ENCODE measurements at places on chromosomes 4 and X. TPM values are rescaled to one million over a fixed set of nuclear protein-coding genes. Genes with fewer than 3 reads are reported as not detected.

DNA sequence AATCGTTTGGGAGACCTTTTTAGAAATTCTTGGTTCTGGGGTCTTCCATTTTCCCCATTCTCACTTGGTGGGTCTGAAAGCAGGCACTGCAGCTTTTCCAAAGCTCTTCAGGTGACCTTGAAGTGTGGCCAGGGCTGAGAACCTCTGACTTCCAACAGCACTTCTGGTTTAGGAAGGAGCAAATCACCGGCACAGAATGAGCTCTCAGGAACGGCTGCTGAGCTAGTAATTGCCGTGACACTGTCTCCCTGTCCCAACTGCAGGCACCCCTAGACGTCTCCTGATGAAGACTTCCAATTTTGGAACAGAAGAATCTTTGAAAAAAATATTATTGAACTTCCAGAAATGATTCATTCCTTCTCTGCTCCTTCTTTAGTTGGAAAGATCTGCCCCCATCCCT lies 31.3 kb downstream of the CD38 start:
- DNase-seq: no peak

DNA sequence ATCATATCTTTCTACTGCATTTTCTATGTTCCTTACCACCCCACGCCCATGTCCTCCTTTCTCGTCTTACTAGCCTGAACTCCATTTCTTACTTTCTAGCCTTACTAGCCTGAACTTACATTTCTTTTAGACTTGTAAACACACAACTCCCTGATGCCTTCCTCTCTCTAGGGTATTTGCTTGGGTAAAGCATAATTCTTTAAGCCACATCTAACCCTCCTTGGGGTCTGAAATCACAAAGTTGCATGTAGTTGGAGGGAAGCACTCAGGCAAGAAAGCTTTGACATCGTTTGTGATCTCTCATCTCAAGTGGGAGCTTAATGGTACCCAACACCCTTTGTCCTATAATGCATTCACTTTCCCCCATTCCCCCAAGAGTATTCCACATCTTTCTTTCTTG lies 124.4 kb downstream of the SPOCK3 start:
- DNase-seq: no peak

- no peak for DNase-seq
Observed at GRCh38 chr4:39085891-39086290, 23.9 kb downstream of the KLHL5 start.

GRCh38 chr4:41661442-41662076 lies 87.0 kb downstream of the PHOX2B start:
- peak; percentile 5 for DNase-seq

DNA sequence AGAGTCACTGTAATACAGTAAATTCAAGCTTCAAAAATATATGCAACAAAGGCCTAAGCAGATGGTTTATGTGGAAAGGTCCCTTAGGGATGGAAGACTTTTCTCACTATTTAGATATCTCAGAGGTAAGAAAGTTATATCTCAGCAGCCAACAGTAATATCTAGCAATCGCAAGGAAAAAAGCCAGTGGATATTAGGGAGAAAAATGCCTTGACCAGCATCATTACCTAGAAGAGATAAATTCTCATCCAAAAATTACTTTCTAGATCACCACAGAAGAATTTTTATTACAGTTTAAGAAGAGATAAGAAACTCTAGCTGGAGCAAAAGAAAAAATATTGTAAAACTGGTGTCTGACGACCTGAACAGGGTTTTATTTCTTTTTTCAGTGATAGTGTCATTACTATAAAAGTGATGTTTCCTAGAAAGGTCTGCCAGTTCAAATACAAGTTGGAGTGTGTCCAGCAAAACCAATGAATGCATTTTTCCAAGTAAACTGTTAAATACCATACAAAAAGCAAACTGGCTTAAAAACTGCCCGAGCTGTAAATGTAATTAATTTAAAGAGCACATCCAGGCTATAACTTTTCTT lies 100.0 kb downstream of the ATP11C start:
- no peak for DNase-seq

DNA sequence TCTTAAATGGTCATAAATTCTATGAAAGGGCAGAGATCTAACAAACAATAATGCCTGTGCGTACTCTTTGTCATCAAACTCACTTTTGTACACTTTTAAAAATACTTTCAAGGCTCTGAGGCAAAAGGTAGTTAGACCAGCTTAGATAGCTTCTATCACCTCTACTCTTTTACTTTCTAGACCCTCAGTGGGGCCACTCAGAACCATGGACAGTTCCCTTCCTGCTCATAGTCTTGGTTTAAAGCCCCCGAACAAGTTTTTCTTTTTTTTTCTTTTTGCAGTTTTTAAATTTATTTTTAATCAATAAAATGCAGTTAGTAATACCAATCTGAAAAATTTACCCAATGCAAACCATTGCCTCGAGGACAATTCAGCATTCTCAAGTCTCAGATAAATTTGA lies 460.5 kb upstream of the CNKSR2 start:
- DNase-seq: no peak

- no peak for DNase-seq
Observed at GRCh38 chr4:680551-680927, 6.2 kb downstream of the MYL5 start.

GRCh38 chr4:183596067-183596757 lies 62.8 kb downstream of the RWDD4 start:
- no peak for DNase-seq

DNA sequence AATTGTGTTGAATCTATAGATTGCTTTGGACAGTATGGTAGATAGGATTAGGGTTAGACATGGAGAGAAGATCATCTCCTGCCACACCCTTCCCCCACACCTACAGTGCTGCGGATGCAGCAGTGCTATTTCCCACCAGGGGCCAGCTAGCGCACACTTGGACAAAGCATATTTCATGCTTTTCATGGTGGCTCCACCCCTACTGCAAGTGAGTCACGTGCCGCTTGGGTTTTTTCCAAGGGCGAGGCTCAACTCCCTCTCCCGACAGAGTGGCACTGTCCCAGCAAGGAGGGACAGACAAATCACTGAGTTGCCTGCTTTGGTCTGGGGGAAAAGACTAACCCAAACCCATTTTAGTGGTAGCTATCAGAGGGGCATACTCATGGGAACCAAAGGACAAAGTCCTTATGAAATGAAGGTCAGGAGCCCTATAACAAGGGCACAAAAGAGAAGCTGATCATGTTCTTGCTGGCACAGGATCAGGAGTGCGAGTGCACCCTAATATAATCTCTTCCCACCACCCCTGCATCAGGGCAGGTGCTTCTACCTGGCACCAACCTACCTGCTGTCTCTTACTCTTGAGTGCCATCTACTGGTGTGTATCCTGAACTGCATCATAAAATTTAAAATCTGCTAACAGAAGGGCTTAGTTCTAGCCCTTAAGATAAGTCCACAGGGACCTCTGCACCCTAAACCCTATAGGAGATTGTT lies 55.1 kb upstream of the PGAM4 start:
- peak; percentile 53 for DNase-seq

GRCh38 chr4:106056914-106057313 lies 161.6 kb downstream of the NPNT start:
- no peak for DNase-seq

DNA sequence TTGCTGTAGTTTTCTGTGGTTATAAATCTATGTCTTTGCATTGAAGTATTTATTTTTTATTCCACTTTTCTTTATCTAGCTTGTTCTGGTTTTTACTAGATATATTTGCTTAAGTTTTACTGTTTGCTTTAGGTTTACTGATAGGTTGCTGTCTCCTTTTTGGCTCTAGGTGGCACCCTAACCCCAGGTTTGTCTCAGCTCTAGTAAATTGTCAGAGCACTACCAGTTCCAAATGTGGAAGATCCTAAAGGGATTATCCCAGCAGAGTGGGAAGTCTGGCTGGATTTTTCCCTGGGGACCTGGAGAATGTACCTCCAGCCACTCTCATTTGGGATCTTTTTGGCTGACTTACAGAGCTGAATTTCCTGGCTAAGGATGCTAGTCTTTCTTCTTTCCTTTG lies 106.1 kb downstream of the PBDC1 start:
- DNase-seq: peak; percentile 32

- no peak for DNase-seq
Observed at GRCh38 chr4:133186845-133187244, 37.8 kb downstream of the PCDH10 start.

- no peak for DNase-seq
Observed at GRCh38 chrX:133391111-133391510, 24.2 kb downstream of the GPC4 start.

DNA sequence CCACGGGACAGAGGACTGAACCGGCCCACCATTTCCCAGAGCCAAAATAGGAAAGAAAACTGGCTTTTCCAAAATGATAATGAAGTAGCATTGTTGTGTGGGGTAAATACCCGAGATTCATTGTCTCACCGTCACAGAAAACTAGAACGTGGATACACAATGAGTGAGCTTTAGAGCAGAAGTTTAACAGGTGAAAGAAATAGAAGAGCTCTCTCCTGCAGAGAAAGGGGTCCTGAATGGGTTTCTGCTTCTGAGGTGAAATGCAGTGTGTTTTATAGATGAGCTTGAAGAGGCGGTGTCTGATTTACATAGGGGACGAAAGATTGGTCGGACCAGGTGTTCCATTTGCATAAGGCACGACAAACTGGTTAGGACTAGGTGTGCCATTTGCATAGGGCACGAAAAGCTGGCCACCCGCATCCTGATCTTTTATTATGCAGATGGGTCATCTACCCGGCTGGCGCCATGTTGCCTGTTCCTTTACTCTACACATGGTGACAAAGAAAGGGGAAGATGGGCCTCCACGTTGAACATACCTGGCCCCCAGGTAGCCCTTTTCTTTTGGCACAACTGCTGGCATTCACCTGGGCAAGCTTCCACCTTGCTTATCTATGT lies 118.1 kb downstream of the ATXN3L start:
- DNase-seq: no peak

- no peak for DNase-seq
Observed at GRCh38 chrX:18983666-18984380, at the start of gene PHKA2. TSS of gene PHKA2 (minus strand) at chrX:18984114. CDS start at chrX:18983932, 182 bp downstream.

- no peak for DNase-seq
Observed at GRCh38 chrX:8730812-8731558, 952 bp downstream of the ANOS1 start.

DNA sequence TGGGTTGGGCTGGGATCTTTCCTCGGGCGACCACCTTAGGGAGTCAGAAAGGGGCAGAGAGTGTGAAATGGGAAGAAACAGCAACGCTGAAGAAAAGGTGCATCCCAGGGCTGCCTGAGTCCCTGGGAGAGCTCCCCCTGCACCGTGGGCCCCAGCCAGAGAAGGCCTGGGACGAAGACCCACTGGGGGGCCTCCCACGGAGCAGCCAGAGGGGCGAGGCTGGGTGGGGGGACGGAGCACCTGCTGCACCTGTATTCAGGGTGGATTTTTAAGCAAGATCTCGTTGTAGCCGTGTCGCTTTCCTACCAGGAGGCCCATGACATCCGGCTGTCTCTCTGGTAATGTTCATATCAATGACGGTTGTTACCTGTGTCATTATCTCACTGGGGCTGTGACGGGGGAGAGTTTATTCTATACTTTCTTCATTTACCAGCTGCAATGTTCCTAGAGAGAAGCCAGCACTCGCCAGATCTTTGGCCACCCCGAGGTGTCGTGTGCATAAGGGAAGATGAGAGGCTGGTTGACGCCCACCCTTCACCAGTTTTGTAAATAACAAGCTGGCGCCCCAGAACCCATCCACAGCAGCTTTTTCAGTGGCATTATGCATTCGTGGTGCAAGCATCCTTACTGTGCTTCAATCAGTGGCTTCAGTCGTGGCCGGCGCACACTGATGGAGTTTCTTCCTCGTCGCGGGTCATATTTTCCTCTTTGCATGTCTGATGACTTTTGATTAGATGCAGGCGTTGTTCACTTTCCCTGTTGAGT lies 5.6 kb upstream of the PCGF3 start:
- no peak for DNase-seq

DNA sequence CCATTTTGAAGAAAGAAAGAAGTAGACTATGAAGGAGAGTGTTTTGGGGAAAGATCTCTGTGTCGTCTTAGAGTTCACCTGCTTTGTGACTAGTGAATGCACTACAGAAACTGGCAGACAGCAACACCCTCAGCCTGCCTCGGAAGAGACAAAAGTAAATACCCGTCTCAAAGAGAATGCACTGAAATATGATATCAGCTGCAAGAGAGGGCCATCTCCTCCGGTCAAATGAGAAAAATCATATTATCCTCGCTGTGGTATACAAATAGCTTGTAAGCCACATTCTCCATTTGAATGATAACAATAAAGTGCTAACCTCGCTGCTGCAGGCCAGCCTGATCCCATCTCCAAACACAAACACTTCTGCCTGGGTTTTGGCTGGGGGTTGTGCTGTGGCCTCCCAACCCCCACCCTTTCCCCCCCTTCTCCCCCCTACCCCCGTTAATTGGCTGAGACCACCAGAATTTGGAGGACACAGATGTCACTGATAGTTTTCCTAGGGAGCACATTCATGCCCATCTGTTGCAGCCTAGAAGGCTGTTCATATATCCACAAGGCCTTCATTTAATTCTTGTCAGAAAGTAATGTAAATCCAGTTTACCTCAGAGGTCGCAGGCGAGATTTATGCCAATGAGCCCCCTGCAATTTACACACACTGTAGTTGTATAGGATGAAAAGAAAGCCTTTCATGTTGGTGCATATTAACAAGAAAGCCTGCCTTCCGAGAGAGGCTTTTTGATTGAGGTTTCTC lies 46.3 kb downstream of the ALPK1 start:
- no peak for DNase-seq

DNA sequence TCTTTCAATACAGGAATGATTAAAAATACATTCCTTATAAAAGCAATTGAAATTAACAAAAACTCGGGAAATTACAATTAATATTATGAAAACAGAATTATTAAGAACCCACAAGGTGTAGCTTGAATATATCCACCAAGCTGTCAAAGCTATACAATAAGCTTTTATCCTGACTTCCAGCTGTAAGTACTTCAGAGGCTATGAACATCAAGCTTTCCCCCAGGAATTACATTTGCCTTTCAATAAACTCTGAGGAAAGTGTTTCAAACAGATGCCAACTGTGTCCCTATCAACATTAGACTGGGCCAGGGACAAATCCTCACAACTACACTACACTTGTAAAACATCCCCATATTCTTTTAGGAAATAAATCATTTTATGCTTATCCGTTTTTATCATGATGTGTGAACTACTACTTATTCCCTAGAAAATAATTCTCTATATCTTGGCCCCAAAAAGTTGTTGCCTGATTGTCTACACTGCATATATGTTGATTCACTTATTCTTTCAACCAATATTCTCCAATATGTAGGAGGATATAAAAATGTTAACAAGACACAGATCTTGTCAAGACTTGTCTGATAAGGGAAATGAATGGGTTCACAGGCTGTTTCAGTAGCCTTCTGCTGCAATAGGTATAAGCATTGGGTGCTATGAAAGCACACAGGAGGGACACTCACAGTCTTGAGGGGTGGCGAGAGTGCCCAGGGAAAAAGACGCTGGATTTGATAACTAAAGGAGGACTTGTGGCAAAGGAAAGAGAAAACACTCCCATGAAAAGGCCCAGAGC lies 494.1 kb downstream of the CENPC start:
- no peak for DNase-seq

The IRS4 gene
- not detected for total RNA-seq

The GRIA2 gene
- not detected for total RNA-seq

The FGA gene
- total RNA-seq: not detected

The TMEM47 gene
- not detected for total RNA-seq

The GABRE gene
- total RNA-seq: not detected

The CPE gene
- not detected for total RNA-seq

The SULT1B1 gene
- 5.7 TPM for total RNA-seq

The WDR17 gene
- total RNA-seq: 0.42 TPM

The TMEM144 gene
- total RNA-seq: 0.61 TPM

The TBC1D1 gene
- 46.7 TPM for total RNA-seq

The INTS6L gene
- 43.7 TPM for total RNA-seq

The MGAT4D gene
- not detected for total RNA-seq

The UGT2A1 gene
- total RNA-seq: not detected

Data from CD4-positive, alpha-beta memory T cell (primary cell).